ENCODE measurements at places on chromosomes 13 and 19.

- no peak for DNase-seq
Measured at GRCh38 chr19:9132422-9132821, 5.7 kb upstream of the OR7G3 start.

DNA sequence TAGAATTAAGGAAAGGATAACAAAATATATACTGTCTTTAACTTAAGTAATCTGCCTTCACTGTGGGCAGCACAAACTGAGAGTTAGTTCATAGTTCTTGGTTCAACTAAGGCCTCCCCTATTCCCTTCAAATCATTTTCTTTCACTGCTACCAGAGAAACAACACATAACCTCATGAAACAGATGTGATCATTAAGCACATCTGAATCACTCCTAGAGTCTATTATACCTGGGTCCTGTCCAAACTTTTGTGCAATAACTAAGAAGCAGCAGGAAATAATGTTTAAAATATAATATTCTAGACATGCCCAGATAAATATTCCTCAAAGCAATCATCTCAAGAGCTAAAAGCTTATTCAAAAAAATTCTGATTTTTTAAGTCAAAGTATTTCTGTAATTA, 62.9 kb downstream of the ZC3H13 start:
- DNase-seq, result no peak

DNA sequence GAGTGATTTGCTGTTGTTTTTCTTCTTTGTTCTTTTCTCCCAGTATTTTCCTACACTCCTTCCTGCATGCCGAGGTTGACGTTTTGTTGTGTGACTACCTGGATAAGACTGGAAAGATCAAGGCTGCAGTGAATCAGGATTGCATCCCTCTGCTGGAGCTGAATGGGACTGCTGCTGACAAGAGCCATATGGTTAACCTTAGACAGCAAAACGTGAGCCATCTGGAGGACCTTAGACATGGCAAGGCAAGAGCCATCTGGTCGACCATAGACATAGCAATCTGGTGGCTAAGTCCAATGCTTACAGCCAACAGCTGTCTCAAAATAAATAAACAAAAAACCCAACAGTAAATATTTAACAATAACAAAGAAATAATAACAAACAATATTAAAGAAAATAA, 42.6 kb upstream of the ZNF91 start:
- DNase-seq, result no peak

GRCh38 chr19:4987692-4988370, 18.9 kb downstream of the KDM4B start:
- DNase-seq, result no peak

DNA sequence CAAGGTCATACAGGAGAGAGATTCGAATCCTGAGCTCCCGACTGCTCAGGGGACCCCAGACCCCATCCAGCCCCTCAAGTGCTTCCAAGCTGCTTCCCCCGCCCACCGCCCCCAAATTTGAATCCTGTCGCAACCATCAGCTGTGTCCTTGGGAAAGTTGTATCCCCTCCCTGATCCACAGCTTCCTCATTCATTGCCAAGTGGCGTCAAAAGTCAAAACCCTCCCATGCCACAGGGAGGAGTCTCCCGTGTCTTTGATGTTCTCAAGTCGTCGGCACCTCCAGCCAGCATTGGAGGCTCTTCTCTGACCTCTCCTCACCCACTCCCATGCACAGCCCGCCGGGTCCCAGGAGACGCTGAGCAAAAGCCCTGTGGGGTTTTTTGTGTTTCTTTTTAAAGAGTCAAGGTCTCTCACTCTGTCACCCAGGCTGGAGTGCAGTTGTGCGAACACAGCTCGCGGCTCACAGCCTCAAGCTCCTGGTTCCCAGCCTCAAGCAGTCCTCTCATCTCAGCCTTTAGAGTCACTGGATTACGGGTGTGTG, 2.8 kb upstream of the IFI30 start:
- DNase-seq, result no peak

DNA sequence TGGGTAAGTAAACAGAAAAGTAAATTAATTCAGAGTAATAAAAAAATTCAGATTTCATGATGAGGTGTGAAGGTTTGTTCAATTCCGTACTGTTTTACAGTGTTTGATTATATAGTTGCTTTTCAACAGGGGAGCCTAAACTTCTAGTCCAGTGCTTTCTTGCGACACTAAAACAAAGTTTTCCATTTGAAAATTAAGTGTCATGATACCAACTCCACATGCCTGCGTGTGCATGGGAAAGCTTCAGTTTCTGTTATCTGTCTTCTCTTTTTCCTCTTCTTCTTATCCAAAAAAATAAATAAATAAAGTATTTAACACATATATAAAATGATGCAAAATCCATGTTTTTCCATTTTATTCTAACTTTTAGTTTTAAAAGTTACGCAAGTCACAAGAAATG, 165.3 kb downstream of the DACH1 start:
- DNase-seq, result no peak

DNA sequence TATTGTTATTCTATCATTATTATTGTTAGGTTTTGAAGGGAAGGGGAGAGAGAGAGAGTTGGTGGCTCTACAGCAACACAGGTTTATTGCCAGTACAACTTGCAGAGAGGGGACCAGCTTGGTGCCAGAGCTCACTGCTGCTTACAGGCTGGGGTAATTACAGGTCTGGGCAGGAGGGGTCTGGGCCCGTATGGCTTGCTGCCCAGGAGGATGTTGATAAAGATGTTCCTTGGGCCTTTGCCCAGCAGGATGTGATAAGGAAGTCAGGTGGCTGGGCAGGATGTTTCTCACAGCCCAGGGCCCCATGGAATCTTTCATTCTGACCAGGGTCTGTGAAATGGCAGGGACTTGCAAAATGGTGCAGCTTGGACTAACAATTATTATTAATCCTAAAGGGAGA, 64.2 kb upstream of the ZNF599 start:
- no peak for DNase-seq

DNA sequence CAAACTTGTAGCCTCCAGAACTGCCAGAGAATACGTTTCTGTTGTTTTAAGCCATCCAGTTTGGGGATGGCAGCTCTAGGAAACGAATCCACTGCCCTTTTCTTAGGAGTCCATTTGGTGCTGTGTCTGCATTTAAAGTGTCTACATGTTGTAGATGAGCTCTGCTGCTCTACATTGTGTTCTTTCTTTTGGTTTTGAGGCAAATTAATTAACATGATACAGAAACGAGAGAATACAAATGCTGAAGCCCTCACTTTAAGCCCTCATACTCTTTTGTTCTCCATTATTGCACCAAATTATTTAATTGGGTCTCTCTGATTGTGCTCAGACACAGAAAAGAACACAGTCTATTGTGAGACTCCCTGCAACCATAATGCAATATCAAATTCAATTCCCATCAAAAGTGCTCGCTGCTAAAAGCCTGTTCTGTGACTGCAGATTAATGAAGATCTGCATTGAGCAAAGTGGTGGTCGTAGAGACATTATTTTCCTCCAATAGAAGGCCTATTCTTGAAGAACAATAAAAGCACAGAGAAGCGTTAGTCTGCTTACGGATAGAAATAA, 166.3 kb upstream of the SOX21 start:
- no peak for DNase-seq

DNA sequence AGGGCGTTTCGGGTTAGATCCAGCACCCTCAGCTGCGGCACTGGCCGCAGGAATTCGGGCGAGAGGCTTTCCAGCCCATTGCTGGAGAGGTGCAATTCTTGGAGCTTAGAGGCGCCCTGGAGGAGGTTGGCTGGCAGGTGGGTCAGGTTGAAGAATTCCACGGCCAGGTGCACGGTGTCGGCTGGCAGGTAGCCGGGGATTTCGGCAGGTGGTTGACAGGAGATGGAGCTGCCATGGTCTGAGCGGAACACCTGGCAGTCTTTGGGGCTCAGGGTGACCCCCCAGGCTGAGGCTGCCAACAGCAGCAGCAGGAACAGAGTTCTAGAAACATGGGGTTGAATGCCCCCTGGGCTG, 1.3 kb downstream of the LRG1 start:
- DNase-seq, result no peak

DNA sequence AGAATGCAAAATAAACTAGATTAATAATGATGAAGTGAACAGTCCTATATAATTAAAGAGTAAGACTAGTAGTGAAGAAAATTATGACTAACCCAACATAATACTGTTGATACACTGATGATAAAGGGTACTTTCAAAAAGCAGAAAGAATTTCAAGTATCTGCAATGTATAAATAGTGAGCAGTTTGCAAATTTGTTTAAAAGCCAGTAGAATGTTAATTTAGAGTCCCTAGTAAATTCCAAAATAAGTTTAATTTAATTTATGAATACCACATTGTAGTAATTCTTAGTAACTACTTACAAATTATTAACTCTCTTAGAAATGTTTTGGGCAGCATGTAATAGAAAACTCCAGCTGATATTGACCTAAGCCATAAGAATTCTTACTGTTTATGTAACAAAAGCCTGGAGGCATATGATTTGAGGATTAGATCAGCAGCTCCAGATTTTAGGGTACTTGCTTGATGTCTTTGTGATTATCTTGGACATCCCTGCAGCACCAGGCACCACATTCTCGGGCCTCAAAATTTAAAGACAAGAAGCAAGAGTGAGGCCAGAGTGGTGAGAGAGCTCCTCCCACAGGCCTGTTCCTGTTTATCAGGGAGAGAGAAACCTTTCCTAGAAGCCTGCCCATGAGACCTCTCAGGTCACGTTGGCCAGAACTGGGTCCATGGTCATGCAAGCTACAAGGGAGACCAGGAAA, 67.6 kb upstream of the TDRD3 start:
- DNase-seq, result no peak

DNA sequence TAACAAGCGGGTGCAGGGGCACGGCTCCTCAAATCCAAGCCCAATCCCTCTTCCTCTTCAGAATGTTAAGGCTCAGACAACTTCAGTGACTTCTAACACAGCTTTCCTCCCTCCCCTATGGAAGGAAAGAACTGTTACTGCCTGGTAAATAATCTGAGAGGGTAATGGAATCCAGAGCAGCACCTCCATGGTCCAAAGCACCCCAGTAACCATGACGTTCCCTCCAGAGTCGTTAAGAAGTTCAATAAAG, 969 bp downstream of the AKT2 start:
- DNase-seq, result no peak

GRCh38 chr19:2049741-2050348, 1.2 kb downstream of the MKNK2 start:
- no peak for DNase-seq

GRCh38 chr13:97491452-97491851, 57.5 kb downstream of the RAP2A start:
- no peak for DNase-seq

GRCh38 chr19:43997631-43998290, 5.0 kb upstream of the ZNF230 start:
- no peak for DNase-seq

GRCh38 chr19:6712231-6712630, 8.2 kb downstream of the C3 start:
- no peak for DNase-seq

DNA sequence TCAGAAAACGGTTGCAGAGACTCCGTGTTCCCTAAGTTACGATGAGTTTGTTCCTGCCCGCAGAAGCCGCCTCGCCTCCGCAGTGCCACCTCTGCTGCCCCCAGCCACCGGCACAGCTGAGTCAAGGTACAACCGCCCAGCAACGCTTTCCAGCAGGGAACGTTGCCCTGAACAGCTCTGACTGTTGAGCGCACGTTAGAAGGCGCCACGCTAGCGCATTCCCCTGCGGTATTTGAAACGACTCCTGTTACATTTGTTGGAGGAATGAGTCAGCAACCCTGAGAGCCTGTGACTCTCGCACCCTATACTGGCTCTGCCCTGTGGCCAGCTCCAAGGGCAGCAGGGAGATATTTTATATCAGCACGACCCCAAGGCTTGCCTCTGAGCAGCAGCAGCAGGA, 302.8 kb downstream of the TEX29 start:
- no peak for DNase-seq

DNA sequence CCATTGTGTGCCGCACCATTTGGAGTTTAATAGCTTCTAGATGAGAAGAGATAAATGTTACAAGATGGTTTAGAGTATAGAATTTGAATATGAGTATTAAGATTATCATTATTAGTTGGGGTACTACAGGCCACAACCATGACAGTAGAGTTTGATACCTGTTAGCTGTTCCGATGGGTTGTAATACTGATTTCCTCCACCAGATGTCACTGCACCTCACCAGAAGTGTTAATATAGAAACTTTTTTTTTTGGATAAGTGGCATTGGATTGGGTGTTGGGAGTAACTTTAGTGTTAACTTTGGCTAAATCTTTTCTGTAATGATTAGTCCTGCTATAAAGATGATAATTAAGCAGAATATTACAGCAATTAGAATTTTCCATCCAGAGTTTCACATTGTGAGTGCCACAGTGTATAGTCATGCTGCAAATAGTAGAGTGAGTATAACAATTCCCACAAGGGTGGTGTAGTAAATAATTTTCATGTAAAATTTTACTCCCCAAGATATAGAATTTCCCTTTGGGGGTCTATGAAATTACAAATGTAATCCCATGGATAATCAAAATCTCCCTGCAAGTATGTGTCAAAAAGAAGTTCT, 56.3 kb downstream of the PSG3 start:
- DNase-seq, result no peak

- DNase-seq, result no peak
Measured at GRCh38 chr19:3554254-3555083, 2.9 kb downstream of the MFSD12 start.

GRCh38 chr13:89988206-89988605, 1359.3 kb upstream of the MIR17HG start:
- DNase-seq, result no peak

- no peak for DNase-seq
Measured at GRCh38 chr19:40677156-40677555, 13.3 kb downstream of the NUMBL start.

GRCh38 chr19:36093146-36093662, 17.7 kb upstream of the OVOL3 start:
- DNase-seq, result no peak

All from stimulated activated CD8-positive, alpha-beta memory T cell treated with anti-CD3 and anti-CD28 coated beads, Interleukin-15, amount 100 ng/mL, for 24 hours (primary cell).